ENCODE measurements at places on chromosomes 7 and 10. TPM values are rescaled to one million over a fixed set of nuclear protein-coding genes. Genes with fewer than 3 reads are reported as not detected.
A peak's percentile ranks its signal among the peaks of the same experiment; 100 is the strongest.

- DNase-seq, result no peak
Measured at GRCh38 chr7:78368771-78369170, 570.2 kb downstream of the PHTF2 start.

GRCh38 chr10:124588736-124589490, 127.3 kb downstream of the LHPP start:
- peak; percentile 87 for DNase-seq

Gene HGF
- total RNA-seq, result 33.2 TPM

DNA sequence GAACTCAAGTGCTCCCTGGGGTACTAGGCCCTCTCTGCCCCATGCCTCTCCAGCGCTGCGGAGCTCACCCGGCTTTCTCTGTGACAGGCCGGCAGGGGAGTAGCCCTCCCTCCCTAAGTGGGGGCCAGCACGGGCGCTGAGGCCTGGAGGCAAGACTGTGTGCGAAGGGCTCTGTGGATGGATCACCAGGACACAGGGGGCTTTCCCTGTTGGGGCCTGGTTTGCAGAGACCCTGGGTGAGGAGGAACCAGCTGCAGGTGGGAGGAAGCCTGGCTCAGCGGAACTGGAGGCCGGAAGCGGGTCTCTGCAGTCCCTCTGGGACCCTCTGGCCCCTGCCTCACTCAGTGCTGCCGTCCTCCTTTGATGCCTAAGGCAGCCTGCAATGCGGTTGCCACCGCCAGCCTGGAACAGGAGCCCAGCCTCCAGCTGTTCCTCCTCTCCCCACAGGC, 106.0 kb downstream of the CYTH3 start:
- no peak for DNase-seq

DNA sequence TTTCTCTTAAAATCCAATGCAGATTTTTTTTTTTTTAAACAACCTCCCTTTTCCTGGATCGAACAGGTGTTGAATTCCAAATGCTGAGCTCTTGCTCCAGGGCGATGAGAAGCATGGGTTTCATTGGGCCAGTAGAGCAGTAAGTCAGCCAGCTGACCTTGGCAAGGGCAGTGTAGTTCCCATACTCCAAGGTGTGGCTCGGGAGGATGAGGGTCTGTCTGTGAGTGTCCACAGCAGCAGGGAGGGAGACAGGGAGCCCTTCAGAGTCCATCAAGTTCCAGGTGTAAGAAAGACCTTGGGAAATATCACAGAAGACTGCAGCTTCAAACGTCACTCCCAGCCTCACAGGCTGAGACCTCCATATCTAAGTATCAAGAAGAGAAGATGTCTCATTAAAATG, 50.4 kb downstream of the PKD1L1 start:
- no peak for DNase-seq

GRCh38 chr7:37822946-37823345, 25.5 kb upstream of the NME8 start:
- no peak for DNase-seq

DNA sequence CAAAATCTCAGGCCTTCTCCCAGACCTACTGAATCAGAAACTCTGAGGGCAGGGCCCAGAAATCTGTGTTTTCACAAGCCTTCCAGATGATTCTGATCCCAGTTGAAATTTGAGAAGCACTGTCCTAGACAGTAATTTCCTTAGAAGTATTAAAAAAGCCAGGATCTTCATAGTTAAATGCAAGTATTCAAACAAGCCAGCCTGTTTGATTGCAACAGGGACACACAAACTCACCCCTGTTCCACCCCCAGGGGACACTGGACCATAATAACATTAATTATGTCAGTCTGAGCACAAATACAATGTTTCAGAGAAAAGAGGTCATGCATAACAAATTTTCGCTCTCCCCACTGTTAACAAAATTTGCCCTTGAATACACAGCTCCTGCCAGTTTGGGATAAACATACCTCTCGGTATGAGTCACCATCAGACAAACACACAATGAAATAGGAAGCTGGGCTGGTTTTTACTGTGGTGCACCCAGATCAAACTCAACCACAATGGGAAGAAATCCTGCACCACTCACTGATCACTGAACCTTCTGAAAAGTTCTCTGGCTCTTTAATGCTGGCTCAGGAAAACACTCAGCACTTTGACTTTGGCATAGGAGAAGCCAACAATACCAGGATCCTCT, 34.3 kb downstream of the ABLIM1 start:
- DNase-seq, result no peak

Measured in hepatocyte (in vitro differentiated cells).